Ureter (tissue), 1 donor: ENCODE measurements at places on chromosomes 7 and 10.

DNA sequence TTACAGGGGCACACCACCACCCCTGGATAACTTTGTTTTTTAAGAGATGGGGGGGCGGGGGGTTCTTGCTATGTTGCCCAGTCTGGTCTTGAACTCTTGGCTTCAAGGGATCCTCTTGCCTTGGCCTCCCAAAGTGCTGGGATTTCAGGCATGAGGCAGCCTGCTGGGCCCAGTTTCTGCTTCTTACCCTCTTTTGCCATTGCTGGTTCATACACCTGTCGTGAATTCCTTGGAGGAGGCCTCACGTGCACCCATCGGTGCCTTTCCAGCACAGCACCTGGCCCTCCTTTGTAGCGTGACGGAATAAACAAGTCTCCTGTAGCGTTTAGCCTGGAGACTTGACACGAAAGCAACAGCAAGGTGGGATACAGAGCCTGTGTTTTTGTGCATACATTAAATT lies 75.5 kb downstream of the CARD11 start:
- no peak for DNase-seq

GRCh38 chr7:30479202-30480120 lies 877 bp upstream of the NOD1 start:
- DNase-seq: no peak

DNA sequence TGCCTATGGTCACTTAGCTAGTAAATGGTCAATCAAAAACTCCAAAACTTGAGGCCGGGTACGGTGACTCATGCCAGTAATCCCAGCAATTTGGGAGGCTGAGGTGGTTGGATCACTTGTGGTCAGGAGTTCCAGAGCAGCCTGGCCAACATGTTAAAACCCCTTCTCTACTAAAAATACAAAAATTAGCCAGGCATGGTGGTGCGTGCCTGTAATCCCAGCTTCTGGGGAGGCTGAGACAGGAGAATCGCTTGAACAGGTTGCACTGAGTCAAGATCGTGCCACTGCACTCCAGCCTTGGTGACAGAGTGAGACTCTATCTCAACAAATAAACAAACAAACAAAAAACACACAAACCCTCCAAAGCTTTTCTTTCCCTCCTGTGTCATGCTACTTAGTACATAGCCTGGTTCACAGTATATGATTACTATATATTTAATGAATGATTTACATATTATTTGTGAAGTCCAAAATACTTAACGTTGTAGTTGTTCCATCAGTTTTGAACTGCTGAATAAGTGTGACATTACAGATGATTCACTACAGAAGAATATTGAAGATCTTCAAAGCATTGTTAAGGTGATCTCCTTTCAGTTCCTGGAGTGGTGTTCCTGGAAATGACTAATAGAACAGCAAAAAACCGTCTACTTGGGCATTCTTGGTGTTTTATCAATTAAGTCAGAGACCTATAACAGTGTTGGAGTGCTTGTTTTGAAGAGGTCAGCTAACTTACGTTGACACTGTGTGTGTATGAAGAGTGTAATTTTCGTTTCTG lies 72.9 kb downstream of the ADK start:
- no peak for DNase-seq

GRCh38 chr10:84668186-84668763 lies 339.9 kb downstream of the CCSER2 start:
- no peak for DNase-seq

- no peak for DNase-seq
Measured at GRCh38 chr7:112080978-112081377, 125.2 kb downstream of the DOCK4 start.

- DNase-seq: peak; percentile 56
Measured at GRCh38 chr7:44259547-44260457, 59.0 kb downstream of the YKT6 start.

GRCh38 chr7:77181734-77182133 lies 17.9 kb downstream of the FGL2 start:
- DNase-seq: no peak

- no peak for DNase-seq
Measured at GRCh38 chr7:34157137-34157536, 251.8 kb downstream of the BMPER start.

DNA sequence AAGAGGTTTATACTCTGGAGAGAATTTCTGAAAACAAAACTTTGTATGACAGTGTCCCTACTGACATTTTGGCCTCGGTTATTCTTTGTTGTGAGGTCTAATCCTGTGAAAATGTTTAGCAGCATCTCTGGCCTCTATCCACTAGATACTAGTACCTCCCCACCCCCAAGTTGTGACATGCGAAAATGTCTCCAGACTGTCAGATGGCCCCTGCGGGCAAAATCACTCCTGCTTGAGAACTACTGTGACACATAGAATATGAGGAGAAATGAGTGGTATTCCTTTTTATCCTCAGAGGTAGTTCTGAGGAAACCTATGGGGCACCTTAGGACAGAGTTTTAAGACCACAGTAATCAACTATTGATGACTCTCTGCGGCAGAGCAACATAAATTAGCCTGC lies 315.3 kb upstream of the HGF start:
- no peak for DNase-seq

DNA sequence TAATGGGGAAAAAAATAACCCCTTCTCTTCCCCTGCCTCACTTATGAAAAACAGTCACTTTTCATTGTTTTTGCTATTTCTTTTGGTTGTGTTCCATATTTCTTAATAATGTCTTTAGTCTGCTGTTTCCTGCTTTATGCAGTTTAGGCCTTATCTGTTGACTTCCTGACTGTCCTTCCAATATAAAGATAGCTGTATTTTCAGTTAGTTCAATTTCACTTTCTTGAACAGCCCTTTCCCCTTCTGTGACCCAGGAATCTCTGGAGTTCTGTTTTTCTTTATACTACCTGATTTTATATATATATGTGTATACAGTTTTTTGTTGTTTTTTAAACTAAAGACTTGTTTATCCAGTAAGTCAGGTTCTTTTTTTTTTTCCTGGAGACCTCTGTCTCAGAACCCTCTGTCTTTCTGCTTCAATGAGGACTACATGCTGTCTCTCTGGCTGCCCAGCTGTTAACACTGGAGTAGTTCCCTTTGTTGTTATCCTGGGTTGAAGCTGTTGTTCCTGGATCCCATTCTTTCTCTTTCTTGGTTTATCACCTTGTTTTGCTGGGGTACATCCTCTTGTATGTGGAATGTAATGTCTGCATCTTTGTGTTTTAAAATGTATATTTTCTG lies 87.2 kb downstream of the GSDME start:
- DNase-seq: no peak

- no peak for DNase-seq
Measured at GRCh38 chr10:132834891-132835847, 49.2 kb upstream of the NKX6-2 start.

GRCh38 chr7:40827222-40828085 lies 692.6 kb downstream of the SUGCT start:
- DNase-seq: no peak

GRCh38 chr7:92797693-92798092 lies 38.7 kb downstream of the CDK6 start:
- DNase-seq: no peak

DNA sequence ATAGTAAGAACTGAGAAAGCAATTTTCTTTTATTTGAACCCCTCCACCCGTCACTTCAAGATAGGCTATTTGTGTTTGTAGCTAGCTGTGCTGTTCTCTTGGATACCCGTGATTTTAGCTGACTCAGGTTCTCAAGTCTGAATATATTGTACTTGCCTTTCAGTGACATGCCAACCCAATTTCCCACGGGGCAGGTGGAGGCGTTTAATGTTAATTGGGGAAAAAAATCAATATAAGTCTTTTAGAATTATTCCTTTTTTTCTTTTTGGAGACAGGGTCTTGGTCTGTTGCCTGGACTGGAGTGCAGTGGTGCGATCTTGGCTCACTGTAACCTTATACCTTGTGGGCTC lies 36.4 kb downstream of the ZRANB1 start:
- DNase-seq: no peak

- DNase-seq: no peak
Measured at GRCh38 chr10:68202960-68203353, 29.0 kb downstream of the ATOH7 start.

DNA sequence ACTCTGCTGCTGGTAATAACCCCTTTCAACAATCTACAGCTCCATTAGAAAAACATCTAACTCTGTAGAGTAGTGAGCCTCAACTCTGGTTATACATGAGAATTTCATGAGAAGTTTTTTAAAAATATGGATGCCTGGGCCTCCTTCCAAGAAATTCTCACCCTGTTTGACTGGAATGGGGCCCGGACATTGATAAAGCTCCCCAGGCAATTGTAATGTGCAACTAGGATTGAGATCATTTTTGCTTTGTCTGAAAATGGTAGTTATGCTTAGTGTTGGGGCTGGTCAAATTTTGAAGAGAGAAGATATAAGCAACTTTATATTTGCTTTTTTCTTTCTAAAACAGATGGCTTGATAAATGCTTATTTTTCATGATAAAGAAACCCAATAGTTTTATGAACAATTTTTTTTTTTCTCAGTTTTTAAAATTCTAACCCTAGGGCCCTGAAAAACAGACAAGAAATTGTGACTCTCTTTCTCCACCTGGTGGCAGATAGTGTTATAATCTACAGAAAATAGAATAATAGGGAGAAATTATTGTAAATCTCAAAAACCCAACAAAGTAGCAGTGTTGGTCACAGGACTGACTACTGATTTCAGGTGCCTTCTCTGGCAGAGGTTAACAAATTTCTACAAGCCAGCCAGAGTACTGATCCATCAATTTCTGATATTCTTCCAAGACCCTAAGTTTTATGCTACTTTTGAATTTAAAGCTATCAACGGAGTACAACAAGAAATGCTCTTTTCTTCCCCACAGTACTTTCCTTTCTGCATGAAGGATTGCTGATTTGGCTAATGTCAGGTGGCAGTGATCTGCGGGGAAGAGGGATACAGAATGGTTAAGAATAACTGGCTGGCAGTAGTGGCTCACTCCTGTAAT lies 174.8 kb downstream of the DKK1 start:
- DNase-seq: no peak
